H1 (cell line): ENCODE measurements at places on chromosomes 12 and 14.
A peak's percentile ranks its signal among the peaks of the same experiment; 100 is the strongest.

DNA sequence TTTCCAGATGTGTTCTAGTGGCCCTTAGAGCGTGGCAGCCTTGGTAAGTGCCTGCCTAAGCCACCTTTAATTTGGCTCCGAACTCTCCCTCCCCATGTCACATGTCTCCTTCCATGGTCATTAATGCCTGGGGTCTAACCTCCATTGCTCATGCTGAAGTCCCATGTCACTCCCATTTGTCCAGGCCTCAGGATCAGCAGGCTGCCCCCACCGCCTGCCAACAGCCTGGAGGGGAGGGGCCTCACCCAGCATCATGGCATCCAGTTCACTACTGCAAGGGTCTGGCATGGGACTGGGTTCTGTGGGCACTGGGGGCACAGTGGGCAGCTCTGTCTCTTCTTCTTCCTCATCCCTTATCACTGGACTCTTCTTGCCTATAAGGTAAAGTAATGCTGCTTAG, 4.4 kb downstream of the MMP19 start:
- no peak overlapping the region for H3K27ac ChIP-seq
- H3K36me3 ChIP-seq: no peaks in the 10 kb centered on the region
- H3K4me3 ChIP-seq: no peak overlapping the region

GRCh38 chr12:118103201-118103600, 610 bp downstream of the VSIG10 start:
- peak; percentile 73 for DNase-seq
- no peaks in the 10 kb centered on the region for H3K27me3 ChIP-seq
- H3K36me3 ChIP-seq: peaks cover 4% of the 10 kb centered on the region; the same call in 1 of the 2 replicates
- H3K27ac ChIP-seq: peak overlapping the region; percentile 91; the same call in 1 of the 2 replicates
- H3K4me1 ChIP-seq: peaks cover 9% of the 10 kb centered on the region

- no peaks in the 10 kb centered on the region for H3K27me3 ChIP-seq
- no peaks in the 10 kb centered on the region for H3K36me3 ChIP-seq
- no peak overlapping the region for H3K27ac ChIP-seq
These were observed 227.2 kb downstream of the DACT1 start for GRCh38 chr14:58864751-58865513.

DNA sequence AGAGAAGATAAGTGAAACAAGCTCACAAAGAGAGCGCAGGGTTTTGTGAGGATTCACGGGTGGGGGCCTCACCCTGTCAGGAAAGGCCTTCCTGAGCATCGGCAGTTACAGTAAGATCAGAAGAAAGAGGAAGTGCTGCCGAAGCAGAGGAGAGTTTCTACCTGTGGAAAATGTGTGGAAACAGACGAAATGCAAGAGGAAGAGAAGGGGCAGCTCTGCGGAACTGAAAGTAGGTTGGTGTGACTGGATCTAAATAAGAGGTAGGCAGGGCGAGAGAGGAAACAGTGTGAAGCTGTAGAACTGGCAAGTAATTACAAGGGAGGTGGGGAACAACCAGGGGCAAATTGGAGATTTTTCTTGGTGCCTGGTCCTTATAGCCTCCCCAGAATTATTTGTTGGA, 2.6 kb downstream of the GPR68 start:
- H3K27me3 ChIP-seq: 0 out of 2 replicates have a peak, but pooled peaks cover 2% of the 10 kb centered on the region
- H3K27ac ChIP-seq: no peak overlapping the region
- DNase-seq: no peak
- H3K36me3 ChIP-seq: no peaks in the 10 kb centered on the region
- H3K4me3 ChIP-seq: no peak overlapping the region
- no peaks in the 10 kb centered on the region for H3K4me1 ChIP-seq

DNA sequence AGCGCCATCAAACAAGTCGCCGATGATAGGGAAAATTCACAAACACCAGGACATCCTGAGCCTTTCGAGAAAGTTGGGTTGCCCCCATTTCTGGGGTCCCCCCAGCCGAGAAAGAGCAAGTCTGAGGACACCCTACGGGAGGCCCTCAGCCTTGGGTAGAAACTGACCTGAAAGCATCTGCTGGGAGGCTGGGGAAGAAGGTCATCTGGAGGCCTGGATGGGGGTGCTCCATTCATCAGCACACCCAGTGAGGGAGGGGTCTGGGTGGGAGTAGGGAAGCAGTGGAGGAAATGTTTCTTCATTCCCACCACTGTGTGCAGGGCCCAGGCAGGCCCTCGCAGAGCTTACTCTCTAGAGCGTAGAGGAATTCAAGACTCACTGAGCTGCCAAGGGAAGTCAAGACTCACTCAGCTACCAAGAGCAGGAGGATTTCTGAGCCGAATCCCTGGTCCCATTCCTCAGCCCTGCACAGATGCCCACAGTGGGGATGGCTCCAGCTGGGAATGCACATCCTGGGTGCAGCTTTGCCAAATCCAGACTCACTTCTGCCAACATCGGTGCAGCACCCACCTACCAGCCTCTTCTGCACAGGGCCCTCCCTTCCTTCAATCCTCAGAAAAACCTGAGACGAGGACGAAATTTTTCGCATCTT, 38.1 kb downstream of the DIO3 start:
- H3K4me3 ChIP-seq: no peak overlapping the region
- H3K27ac ChIP-seq: no peak overlapping the region
- H3K4me1 ChIP-seq: no peaks in the 10 kb centered on the region
- no peaks in the 10 kb centered on the region for H3K27me3 ChIP-seq
- no peaks in the 10 kb centered on the region for H3K36me3 ChIP-seq

GRCh38 chr14:30551460-30551859, 7.5 kb upstream of the G2E3 start:
- H3K27me3 ChIP-seq: peaks cover 1% of the 10 kb centered on the region
- H3K27ac ChIP-seq: no peak overlapping the region
- H3K4me1 ChIP-seq: no peaks in the 10 kb centered on the region
- H3K36me3 ChIP-seq: no peaks in the 10 kb centered on the region
- DNase-seq: no peak
- no peak overlapping the region for H3K4me3 ChIP-seq

- no peak overlapping the region; the same call in 1 of the 2 replicates for H3K4me3 ChIP-seq
- DNase-seq: peak; percentile 51
- no peaks in the 10 kb centered on the region for H3K36me3 ChIP-seq
- peaks cover 39% of the 10 kb centered on the region for H3K4me1 ChIP-seq
These were observed 61.4 kb upstream of the ESRRB start for GRCh38 chr14:76314521-76315034.

GRCh38 chr14:90808759-90809529, 7.3 kb downstream of the TTC7B start:
- DNase-seq: no peak
- no peak overlapping the region for H3K4me3 ChIP-seq
- no peak overlapping the region for H3K27ac ChIP-seq

DNA sequence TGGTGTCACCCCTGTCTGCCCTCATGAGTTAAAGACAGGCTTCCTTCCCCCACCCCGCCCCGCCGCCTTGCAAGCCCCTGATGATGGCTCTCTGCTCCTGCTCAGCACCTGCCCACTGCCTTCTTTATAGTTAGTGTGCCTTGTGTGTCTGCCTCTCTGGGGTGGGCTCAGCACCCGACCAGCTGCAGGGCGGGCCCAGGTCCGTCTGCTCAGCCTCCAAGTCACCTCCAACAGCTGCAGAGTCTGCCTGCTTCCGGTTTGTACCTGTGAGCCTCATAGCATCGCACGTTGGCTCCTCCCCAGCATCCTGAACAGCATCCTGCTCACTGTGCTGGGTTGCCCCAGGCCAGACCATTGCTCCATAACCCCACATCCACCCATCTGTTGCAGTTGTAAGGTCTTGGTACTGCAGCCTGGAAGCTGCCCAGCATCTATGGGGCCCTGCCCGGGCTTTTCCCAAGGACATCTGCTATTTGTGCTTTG, 3.5 kb downstream of the TGFB3 start:
- H3K36me3 ChIP-seq: no peaks in the 10 kb centered on the region
- H3K4me1 ChIP-seq: peaks cover 7% of the 10 kb centered on the region

GRCh38 chr12:65882486-65882885, 58.2 kb downstream of the HMGA2 start:
- no peaks in the 10 kb centered on the region for H3K27me3 ChIP-seq
- no peaks in the 10 kb centered on the region for H3K36me3 ChIP-seq
- H3K4me3 ChIP-seq: no peak overlapping the region
- no peak overlapping the region for H3K27ac ChIP-seq
- no peak for DNase-seq
- H3K4me1 ChIP-seq: peaks cover under 1% of the 10 kb centered on the region

DNA sequence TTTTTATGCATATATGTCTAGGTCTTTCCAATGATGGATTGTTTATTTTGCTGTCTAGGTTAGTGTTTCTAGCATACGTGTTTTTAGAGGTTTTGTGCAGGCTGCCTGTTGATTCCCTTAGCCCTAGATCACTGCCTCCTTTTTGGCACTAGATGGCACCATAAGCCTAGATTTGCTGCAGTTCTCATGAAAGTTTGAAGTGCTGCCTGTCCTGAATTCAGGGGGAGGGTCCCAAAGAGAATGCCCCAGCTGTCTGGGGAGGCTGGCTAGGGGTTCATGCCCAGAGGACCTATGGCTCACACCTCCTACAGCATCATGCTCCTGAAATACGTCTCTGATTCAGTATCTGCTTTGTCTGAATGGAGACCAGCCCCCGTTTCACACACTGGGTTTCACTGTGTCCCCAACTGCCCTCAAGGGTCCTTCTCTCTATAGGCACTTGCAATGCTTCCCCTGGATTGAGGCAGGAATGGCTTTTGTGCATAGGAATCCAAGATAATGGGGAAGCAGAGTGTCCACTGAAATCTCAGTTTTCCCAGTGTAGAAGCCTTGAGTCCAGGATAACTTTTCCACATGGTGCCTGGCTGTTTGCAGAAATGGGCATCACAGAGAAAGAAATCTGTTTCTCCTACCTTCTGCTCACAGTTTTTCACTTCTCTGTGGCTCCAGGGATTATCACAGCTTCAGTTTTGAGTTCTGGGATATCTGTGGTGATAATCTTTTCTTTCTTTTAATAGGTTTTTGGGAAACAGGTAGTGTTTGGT, 14.2 kb upstream of the TXNRD1 start:
- peak; percentile 69 for DNase-seq
- H3K27ac ChIP-seq: no peak overlapping the region
- no peaks in the 10 kb centered on the region for H3K36me3 ChIP-seq
- H3K4me3 ChIP-seq: no peak overlapping the region
- H3K4me1 ChIP-seq: no peaks in the 10 kb centered on the region
- H3K27me3 ChIP-seq: no peaks in the 10 kb centered on the region

GRCh38 chr12:95463050-95463449, 10.9 kb upstream of the METAP2 start:
- no peaks in the 10 kb centered on the region for H3K4me1 ChIP-seq
- no peaks in the 10 kb centered on the region for H3K36me3 ChIP-seq
- no peak overlapping the region for H3K27ac ChIP-seq
- DNase-seq: no peak
- H3K4me3 ChIP-seq: no peak overlapping the region
- no peaks in the 10 kb centered on the region for H3K27me3 ChIP-seq

GRCh38 chr12:71756054-71756690, 1.5 kb downstream of the RAB21 start:
- peak overlapping the region; percentile 88 for H3K4me3 ChIP-seq
- no peaks in the 10 kb centered on the region for H3K36me3 ChIP-seq
- no peak for DNase-seq
- no peak overlapping the region for H3K27ac ChIP-seq
- H3K27me3 ChIP-seq: no peaks in the 10 kb centered on the region

DNA sequence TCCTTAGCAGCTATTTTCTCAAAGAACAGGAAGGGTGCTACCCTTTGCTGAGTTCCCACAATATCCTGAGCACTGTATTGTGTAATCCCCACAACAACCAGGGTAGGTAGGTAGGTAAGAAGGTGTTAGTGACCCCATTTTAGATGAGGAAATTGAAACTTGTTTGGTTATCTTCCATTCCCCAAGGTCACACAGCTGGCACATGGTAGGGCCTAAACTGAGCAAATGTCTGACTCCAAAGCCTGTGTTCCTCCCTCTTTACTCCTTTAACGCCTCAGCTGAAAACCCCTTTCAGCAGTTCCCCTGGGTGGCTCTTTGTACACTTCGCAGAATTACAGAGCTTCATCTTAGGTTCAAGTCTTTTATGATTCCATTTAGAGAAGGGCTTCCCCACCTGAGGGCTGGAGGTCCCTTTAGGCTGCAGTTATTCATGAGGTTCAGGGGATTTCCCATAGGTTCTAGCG, 26.5 kb upstream of the RIC8B start:
- H3K4me3 ChIP-seq: no peak overlapping the region
- no peak for DNase-seq
- no peak overlapping the region for H3K27ac ChIP-seq
- H3K4me1 ChIP-seq: peaks cover 6% of the 10 kb centered on the region

DNA sequence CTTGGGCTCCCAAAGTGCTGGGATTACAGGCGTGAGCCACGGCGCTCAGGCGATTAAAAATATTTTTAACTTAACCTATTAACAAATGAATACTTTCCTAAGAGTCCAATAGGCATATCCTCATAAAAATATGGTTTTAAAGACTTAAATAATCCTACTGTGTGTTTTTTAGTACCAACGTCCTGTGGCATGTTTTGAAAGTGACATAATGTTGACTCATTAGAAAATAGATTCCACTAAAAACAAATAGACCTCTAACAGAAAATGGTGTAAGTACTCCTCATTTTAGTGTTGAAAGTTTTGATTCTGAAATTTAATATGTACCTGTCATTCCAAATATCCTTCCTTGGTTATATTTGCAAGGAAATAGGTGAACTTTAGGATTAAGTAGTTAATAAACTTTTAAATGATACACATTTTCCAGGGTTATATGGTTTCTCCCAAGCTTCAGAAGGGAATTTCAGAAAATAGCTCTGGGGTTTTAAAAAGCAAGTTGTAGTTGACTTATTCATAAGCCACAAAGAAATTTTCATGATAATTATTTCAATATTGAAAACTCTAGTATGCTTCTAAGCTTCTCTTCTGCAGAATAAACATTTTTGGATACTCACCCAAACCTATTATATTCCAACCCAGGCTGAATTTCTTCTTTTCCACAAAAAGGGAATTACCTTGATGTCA, 12.1 kb upstream of the LUM start:
- H3K36me3 ChIP-seq: no peaks in the 10 kb centered on the region
- H3K4me3 ChIP-seq: no peak overlapping the region
- H3K27me3 ChIP-seq: no peaks in the 10 kb centered on the region
- H3K27ac ChIP-seq: no peak overlapping the region

- H3K4me3 ChIP-seq: no peak overlapping the region
- H3K36me3 ChIP-seq: no peaks in the 10 kb centered on the region
- DNase-seq: no peak
- H3K27ac ChIP-seq: no peak overlapping the region
- H3K27me3 ChIP-seq: no peaks in the 10 kb centered on the region
These were observed 15.4 kb upstream of the TMEM120B start for GRCh38 chr12:121697093-121697698.

- no peaks in the 10 kb centered on the region for H3K36me3 ChIP-seq
- H3K27ac ChIP-seq: no peak overlapping the region
- H3K27me3 ChIP-seq: no peaks in the 10 kb centered on the region
- no peak for DNase-seq
- H3K4me1 ChIP-seq: peaks cover 3% of the 10 kb centered on the region; the same call in 1 of the 2 replicates
These were observed 29.8 kb upstream of the CHPT1 start for GRCh38 chr12:101667591-101667990.

GRCh38 chr14:71240866-71241520, 333.7 kb downstream of the PCNX1 start:
- H3K27me3 ChIP-seq: no peaks in the 10 kb centered on the region
- DNase-seq: no peak
- no peak overlapping the region for H3K27ac ChIP-seq
- no peaks in the 10 kb centered on the region for H3K4me1 ChIP-seq

GRCh38 chr12:92421701-92422100, 276.1 kb upstream of the BTG1 start:
- H3K4me1 ChIP-seq: peaks cover 6% of the 10 kb centered on the region; the same call in 1 of the 2 replicates
- no peaks in the 10 kb centered on the region for H3K27me3 ChIP-seq
- no peak for DNase-seq
- no peak overlapping the region for H3K4me3 ChIP-seq
- H3K36me3 ChIP-seq: no peaks in the 10 kb centered on the region
